Activated T-helper 1 cell treated with anti-CD3 and anti-CD28 coated beads, Interleukin-2, amount 50 U/mL, for 16 hours (primary cell): ENCODE measurements at places on chromosomes 5 and 9.

GRCh38 chr9:120648581-120649197 is 65.6 kb downstream of the MEGF9 start:
- DNase-seq: no peak

DNA sequence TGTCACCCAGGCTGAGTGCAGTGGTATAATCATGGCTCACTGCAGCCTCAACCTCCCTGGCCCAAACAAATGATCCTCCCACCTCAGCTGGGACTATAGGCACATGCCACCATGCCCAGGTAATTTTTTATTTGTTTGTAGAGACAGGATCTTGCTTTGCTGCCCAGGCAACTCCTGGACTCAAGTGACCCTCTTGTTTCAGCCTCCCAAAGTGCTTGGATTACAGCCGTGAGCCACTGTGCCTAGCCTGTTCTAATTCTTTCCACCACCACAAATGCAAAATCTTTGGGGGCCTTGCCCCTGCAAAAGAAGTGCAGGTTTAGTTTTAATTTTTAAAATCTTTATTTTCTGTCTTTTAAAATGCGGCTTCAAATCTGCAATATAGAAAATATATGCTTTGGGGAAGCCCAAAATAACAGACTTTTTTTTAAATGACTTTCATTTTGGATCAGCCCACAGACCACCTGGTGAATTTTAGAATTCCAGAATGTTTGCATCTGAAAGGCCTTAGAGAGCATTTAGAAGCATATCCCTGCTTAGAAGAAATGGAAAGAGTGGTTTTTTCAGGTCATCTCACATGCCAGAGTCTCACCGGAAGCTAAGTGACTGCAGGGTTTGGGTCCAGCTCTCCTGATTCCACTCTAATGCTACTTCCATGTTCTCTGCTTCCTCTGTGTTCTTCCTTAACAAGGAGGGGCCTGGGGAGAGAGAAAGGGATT is 111.4 kb upstream of the FER start:
- no peak for DNase-seq

DNA sequence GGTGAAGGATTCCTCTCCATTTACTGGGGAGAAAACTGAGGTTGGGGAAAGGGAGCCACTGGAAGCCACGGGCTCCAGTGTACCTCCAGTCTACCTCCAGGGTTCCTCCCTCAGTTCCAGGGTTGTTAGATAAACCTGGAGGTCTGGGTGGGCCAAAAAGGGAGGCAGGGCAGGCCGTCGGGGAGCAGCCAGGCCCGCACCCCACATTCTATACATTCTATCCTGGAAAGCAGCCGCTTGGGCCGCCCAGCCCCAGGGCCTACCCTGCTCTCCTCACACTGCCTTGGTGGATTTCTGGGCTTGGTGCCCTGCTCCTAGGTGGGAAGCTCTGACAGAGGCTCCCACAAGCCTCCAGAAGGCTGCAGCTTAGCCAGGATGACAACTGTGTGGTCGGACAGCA is 18.1 kb upstream of the SUSD3 start:
- DNase-seq: no peak

- no peak for DNase-seq
Measured at GRCh38 chr5:61887271-61887670, 418.7 kb upstream of the KIF2A start.

GRCh38 chr5:56330167-56330566 is 97.0 kb upstream of the ANKRD55 start:
- DNase-seq: no peak

GRCh38 chr5:174625591-174626350 is 98.6 kb upstream of the MSX2 start:
- DNase-seq: no peak

DNA sequence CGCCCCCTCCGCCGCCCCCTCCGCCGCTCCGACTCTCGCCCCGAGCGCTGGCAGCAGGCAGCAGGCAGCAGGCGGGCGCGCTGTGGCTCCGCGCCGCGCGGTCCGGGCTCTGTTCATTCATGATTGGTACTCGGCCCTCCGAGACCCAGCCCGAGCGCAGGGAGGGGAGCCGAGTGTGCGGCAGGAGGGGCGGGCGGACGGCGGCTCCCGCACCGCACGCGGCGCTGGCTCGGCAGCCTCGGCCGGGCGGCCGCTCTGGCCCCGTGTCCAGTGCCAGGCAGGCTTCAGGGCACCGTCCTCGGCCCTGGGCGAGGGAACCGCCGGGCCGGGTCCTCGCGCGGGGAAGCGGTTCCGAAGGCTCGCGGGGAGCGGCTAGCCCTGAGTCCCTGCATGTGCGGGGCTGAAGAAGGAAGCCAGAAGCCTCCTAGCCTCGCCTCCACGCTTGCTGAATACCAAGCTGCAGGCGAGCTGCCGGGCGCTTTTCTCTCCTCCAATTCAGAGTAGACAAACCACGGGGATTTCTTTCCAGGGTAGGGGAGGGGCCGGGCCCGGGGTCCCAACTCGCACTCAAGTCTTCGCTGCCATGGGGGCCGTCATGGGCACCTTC is at the start of gene KCNIP1:
Gene KCNIP1, plus strand, starts transcription at position 31 of the 607 bp plus-strand sequence.
- no peak for DNase-seq

- no peak for DNase-seq
Measured at GRCh38 chr9:18848657-18849056, 184.4 kb downstream of the SAXO1 start.

GRCh38 chr9:86705490-86705889 is 241.8 kb downstream of the GAS1 start:
- DNase-seq: no peak

- DNase-seq: no peak
Measured at GRCh38 chr5:168320805-168321204, 29.4 kb downstream of the WWC1 start.

DNA sequence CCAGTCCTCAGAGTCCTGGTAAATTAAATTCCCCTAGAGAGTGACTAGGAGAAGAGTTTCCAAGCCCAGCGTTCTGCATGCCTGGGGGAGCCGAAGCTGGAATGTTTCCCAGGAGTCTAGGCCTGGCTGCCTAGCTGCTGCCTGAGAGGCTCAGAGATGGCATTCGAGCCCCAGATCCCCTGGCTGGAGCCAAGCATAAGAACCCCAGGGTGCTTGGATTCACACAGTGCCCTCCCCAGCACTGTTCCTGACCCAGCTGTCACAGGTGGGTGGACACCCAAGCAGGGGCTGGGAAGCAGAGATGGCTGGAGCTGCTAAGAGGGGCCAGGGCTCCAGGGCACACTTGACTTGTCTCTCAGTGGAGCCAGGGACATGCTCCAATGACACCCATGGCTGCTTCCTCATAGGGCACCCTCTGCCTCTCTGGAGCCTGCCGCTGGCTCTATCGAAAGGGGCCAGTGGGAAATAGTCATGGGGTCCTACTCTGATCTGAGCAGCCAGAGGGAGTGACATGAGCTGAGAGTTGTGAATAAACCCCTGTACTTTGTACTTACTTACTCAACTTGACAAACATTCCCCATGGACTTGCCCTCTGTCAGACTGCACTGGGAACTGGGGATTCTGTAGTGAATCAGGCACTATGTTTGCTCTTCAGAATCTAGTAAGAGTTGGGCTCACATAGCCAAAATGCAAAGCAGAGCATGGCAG is 62.6 kb upstream of the XPA start:
- DNase-seq: no peak

DNA sequence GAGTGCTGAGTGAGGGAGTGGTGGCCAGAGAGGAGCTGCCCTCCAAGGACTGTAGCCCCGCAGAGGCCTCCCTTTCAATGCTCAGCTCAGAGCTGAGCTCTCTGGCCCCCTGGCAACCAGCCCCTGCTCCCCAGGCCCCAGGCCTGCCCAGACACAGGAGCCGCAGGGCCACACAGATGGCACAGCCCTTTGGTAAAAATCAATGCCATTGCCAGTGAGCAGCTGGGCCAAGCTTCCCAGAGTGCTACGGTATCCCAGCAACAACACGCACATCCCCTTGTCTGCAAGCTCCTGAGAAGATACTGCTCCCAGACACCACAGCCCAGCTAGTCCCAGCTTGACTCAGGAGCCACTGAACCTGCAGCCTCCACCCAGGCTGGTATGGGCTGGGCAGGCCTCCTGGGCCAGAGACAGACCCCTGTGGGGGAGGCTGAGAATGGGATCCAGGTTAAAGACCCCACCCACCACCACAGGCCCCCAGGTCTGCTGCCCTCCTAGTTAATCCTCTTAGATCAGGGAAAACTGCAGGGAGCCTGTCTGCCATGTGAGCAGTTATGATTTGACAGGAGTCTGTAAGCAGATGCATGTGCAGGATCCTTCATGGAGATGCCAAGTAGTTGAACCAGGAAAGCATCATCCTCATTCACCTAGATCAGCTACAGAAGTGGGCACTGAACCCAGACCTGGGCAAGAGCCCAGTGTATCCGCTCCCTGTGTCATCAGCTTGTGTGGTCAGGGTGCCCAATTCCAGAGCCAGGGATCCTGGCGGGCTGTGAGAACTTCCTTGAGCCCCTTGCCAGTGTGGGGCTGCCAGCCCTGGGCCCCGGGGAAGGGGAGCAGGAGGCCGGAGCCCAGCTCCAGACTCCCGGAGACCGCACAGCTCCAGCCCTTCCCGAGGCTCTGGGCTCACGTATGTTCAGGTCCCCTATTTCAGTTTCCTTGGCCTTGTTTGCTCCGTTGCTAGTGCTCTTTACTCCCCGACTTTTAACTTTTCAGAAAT is 26.7 kb upstream of the ADAMTS2 start:
- DNase-seq: no peak

GRCh38 chr5:112869948-112870347 is 8.9 kb downstream of the SRP19 start:
- no peak for DNase-seq
